WTC11 (cell line): ENCODE measurements at places on chromosomes 4 and X.
A peak's percentile ranks its signal among the peaks of the same experiment; 100 is the strongest.

DNA sequence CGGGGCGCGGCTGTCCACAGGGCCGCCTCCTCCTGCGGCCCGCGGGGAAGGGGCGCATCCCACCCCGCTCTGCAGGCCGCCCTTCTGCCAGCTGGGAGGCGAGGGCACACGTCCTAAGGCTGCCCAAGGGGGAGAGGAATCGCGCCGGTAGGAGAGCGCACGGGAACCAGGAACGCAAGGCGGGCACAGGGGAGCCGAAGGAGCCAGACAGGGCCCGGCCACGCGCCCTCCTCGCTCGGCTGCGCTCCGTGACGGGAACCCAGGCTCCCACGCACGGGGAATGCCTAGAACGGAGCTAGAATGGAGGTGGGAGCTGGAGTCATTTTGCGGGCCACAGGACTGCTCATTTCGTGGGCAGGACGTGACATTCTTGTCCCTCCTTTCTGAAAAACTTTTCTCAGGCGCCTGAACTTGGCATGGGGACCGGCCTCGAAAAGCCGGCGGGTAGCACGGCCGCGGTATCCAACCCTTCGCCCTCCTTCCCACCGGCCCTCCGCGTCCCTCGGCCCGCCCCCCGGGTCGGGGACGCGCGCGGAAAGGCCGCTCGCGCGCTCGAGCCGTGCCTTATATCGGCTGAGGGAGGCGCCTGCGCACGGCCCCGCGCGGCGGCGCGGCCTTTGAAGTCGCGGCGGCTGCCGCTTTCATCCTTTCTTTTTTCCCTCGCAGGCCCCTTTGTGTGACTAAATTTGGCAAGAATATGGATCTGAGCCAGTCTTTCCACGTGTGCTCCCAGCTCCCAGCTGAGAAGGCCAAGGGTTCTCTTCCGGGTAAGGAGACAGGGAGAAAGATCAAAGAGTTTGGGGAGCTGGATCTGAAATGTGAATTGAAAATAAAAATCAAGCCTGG lies 4.2 kb upstream of the LEF1 start:
- peaks cover 37% of the 10 kb centered on the region for H3K4me1 ChIP-seq
- peak; percentile 38 for DNase-seq

GRCh38 chr4:87973283-87974169 lies 2.0 kb upstream of the SPP1 start:
- H3K36me3 ChIP-seq = no peaks in the 10 kb centered on the region
- H3K4me3 ChIP-seq = peak overlapping the region; percentile 55
- peak; percentile 66 for DNase-seq
- H3K4me1 ChIP-seq = peaks cover 48% of the 10 kb centered on the region
- H3K27me3 ChIP-seq = no peaks in the 10 kb centered on the region

- H3K27me3 ChIP-seq = peaks cover 19% of the 10 kb centered on the region
- peaks cover 5% of the 10 kb centered on the region; the same call in 1 of the 2 replicates for H3K36me3 ChIP-seq
- H3K4me3 ChIP-seq = no peak overlapping the region
- no peak for DNase-seq
These were observed 2.8 kb downstream of the CLCN5 start for GRCh38 chrX:49925176-49925575.

DNA sequence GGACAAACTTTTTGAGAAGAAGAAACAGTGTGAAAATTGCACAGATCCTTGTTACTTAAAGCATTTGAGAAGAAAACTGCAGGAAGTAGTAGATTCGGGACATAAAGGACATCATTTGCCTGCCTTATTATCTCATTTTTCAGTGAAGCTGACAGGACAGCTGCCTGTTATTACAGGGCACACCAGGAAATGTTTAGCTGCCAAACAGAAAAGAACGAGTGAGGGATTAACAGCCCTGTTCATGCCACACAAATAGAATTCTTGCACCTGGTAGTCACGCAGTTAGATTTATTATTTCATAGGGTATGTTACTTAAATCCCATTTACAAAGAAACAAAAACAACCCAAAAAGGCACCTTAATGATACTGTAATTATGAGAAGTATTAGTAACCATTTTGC lies 100.6 kb downstream of the CHIC2 start:
- H3K27me3 ChIP-seq = peaks cover 5% of the 10 kb centered on the region
- H3K36me3 ChIP-seq = no peaks in the 10 kb centered on the region
- no peak overlapping the region for H3K27ac ChIP-seq
- H3K4me3 ChIP-seq = no peak overlapping the region

GRCh38 chr4:39825090-39825489 lies 127.2 kb downstream of the UBE2K start:
- DNase-seq = no peak
- H3K36me3 ChIP-seq = peaks cover 26% of the 10 kb centered on the region
- no peaks in the 10 kb centered on the region for H3K27me3 ChIP-seq
- H3K4me3 ChIP-seq = no peak overlapping the region
- no peak overlapping the region for H3K27ac ChIP-seq

DNA sequence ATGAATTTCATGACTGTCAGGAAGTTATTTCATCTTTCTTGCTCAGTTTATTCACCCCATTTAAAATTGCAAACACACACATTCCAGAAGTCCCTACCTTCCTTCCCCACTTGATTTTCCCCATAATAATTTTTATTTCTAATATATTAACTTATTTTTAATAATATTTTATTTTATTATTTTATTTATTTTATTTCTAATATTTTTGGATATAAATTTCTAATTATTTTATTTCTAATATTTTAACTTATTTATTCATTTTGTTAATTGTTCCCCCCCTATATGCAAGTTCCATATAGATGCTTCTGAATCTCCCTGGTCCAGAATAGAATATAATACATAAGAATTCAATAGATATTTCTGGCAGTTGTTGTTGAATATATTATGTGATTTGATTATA lies 293.7 kb upstream of the CPEB2 start:
- H3K36me3 ChIP-seq = no peaks in the 10 kb centered on the region
- peaks cover 10% of the 10 kb centered on the region for H3K4me1 ChIP-seq
- no peaks in the 10 kb centered on the region for H3K27me3 ChIP-seq
- no peak for DNase-seq
- no peak overlapping the region for H3K4me3 ChIP-seq

DNA sequence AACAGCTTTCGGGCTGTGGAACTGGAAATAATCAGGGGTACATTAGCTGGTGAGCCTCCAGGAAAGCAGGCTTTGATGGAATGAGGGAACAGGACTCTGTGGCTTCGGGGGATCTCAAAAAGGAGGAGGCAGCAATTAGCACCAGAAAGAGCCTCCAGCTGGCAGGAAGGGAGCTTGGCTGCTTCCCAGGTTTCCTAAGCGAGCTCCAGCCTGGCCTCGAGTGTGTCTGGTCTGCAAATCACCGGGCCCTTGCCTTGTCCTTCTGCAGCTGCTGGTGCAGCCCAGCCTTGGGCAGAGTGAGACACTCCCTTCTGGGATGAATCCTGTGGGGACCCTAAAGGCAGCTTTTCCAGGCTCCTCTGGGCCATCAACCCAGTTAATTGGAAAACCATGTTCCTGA lies 10.7 kb upstream of the PDHA1 start:
- H3K27me3 ChIP-seq = no peaks in the 10 kb centered on the region; the same call in 1 of the 2 replicates
- H3K4me1 ChIP-seq = peaks cover 9% of the 10 kb centered on the region
- H3K36me3 ChIP-seq = peaks cover 3% of the 10 kb centered on the region; the same call in 1 of the 2 replicates
- H3K4me3 ChIP-seq = no peak overlapping the region

DNA sequence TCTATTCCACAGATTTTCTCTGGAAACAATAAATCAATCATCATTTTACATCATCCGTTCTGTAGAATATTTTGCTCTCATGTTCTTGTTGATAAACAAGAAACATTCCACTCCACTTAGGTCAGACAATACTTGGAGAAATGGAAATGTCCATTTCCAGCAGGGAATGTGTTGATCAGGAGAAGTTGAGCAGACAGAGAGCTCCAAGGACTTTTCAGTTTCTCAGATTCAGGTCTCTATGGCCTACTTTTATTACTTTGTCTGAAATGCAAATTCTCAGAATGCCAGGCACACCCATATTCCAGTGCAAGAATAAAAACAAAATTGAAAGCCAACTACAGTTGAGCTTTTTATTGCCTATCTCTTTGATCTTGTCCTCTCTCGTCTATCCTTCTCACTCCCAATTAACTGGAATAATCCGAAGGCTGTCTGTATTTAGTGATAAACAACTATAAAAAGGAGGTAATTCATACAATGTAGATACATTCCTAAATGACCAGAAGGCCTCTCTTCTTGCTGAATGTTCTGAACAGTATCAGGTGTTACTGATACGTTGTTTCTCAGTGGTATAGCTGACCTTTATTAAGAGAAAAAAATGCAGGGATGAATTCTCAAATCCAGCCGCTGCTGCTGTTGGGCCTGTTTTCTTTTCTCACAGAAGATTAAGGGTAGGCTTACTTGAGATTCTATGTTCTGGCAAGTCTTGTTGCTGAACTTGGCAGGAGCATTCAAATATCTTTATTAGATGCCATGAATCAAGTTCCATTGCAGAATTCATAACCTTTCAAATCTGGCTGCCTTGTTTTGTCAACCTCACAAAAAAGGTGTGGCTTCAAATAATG lies 72.1 kb downstream of the HPGD start:
- DNase-seq = no peak
- H3K27me3 ChIP-seq = peaks cover 24% of the 10 kb centered on the region
- H3K36me3 ChIP-seq = peaks cover 10% of the 10 kb centered on the region

DNA sequence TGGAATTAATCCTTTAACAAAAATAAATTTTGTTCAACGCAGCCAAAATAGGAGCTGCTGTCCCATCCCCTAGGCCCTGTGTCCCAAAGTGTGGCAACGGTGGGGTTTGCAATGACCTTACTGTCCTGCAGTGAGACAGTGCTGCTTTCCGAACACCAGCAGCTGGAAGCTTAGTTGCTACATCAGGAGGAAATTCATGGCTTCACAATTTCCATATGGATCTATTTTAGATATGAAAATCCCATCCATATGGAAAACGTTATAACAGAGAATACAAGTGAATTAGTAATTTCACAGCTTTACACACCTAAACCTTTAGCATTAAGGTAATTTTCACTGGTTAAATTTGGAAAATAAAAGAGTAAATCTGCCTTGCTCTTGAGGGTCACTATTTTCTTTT lies 396.3 kb upstream of the TENM3 start:
- H3K4me1 ChIP-seq = no peaks in the 10 kb centered on the region
- no peaks in the 10 kb centered on the region for H3K36me3 ChIP-seq
- H3K4me3 ChIP-seq = no peak overlapping the region
- no peaks in the 10 kb centered on the region for H3K27me3 ChIP-seq

DNA sequence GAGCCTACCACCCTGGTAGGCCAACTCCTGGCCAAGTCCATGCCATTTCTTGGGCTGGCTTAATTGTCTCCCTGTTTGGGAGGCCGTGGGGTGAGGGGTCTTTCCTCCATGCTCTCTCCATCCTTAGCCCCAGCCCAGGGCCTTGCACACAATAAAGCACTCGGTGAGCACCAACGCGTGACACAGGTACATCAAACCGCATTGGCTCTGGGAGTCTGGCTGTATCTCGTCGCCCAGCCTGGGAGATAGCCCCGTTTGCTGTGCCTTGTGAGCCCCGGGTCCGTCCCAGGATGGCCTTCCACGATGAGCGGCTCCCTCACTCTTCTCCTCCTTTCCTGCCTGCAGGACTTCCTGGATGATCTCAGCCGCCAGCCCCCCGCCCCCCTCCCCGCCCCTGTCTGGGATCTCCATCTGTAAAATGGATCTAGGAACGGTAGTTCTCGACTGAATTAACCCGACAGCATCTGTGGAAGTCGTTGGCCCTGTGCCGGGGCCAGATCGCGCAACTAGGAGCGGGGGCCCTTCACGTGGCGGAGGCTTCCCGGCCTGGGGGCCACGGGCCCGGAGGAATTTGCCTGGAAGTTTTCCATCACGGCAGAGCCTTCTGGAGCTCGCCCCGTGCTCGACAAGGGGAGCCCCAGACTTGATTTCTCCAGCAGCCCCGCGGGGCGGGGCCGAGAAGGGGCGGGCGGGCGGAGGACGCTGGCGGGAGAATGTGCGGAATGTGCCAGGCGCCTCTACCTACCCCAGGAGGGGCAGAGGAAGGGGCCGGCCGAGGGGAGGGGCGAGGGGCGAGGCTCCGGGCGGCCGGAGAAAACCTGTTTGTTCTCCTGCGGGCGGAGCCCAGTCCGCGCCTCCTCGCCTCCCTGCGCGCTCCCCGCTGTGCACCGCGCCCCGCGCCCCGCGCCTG lies at the start of gene ZNF185:
TSS of gene ZNF185 (plus strand) at position 846 of the 910 bp plus-strand sequence. CDS start 16,423 bp downstream, outside the sequence.
- no peaks in the 10 kb centered on the region for H3K36me3 ChIP-seq
- H3K27me3 ChIP-seq = peaks cover 18% of the 10 kb centered on the region
- DNase-seq = peak; percentile 88
- H3K4me3 ChIP-seq = peak within 1 kb of the TSS; percentile 59
- peak within 1 kb of the TSS; percentile 24; the same call in 1 of the 2 replicates for H3K27ac ChIP-seq
- H3K4me1 ChIP-seq = peaks cover 44% of the 10 kb centered on the region

GRCh38 chrX:81405781-81406180 lies 203.9 kb downstream of the SH3BGRL start:
- no peak overlapping the region for H3K27ac ChIP-seq
- H3K27me3 ChIP-seq = no peaks in the 10 kb centered on the region
- DNase-seq = no peak
- H3K4me3 ChIP-seq = no peak overlapping the region
- H3K36me3 ChIP-seq = no peaks in the 10 kb centered on the region
- no peaks in the 10 kb centered on the region for H3K4me1 ChIP-seq

DNA sequence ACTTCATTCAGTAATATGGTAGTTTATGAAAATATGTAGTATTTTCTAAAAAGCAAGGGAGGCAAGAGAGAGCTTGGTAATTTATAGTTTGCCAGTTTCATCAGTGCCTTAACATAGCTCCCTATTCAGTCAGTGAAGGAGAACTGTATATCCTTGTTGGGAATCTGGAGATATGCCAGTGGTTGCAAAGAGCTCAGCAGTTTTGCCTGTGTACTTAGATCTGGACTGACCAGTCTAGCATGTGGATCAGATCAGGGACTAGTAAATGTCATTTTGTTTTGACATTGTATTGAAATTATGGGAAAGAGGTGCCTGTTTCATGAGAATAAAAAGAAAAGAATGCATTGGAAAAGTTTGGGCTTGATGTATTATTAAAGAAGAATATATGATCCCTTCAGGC lies 88.6 kb downstream of the ZIC3 start:
- H3K27ac ChIP-seq = no peak overlapping the region
- H3K36me3 ChIP-seq = peaks cover 6% of the 10 kb centered on the region; the same call in 1 of the 2 replicates
- H3K4me1 ChIP-seq = peaks cover 11% of the 10 kb centered on the region
- no peaks in the 10 kb centered on the region; the same call in 1 of the 2 replicates for H3K27me3 ChIP-seq
- no peak overlapping the region for H3K4me3 ChIP-seq

DNA sequence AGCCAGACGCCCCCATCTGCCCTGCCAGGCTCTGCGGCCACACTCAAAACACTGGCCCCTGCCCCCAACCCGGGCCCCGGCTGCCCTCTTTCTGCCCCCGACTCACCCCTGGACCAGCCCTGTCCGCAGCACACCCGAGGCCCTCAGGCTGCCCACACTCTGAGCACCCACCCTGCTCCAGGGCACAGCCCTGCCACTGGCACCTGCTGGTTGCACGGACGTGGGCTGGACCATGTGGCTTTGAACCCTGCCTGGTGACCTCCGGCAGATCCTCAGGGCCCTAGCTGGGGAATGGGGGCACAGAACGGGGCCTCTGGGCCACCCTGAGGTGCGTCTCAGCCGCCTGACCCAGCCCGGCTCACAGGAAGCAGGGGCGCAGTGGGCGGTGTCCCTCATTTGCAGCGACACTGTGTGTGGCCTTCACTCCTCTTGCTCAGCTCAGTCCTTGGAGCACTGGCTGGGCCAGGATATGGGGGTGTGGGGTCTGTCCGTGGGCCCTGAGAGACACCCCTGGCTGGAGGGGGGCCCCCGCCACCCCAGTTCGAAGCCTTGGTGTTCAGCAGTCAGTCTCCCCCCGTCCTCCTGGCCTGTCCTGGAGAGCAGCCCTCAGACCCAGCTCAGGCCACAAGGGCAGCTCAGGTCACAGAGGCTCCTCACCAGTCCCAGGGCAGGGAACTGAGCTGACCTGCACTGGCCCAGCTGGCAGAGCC lies 73.2 kb downstream of the FAM53A start:
- H3K4me3 ChIP-seq = no peak overlapping the region
- no peaks in the 10 kb centered on the region for H3K27me3 ChIP-seq
- H3K4me1 ChIP-seq = no peaks in the 10 kb centered on the region; the same call in 1 of the 2 replicates
